GM23338 (cell line): ENCODE measurements at places on chromosomes 11 and 22.

DNA sequence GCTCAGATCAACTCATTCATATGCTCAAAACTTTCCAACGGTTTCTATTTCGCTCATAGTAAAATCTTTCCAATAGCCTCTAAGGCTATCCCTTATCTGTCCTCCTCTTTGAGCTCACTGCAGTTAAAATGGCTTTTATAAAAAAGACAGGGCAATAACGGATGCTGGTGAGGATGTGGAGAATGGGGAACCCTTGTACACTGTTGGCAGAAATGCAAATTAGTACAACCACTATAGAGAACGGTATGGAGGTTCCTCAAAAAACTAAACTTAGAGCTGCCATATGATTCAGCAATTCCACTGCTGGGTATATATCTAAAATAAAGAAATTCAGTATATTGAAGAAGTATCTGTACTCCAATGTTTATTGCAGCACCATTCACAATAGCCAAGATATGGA lies 345.6 kb downstream of the DLG2 start:
- no peak for DNase-seq

- DNase-seq, result no peak
Observed at GRCh38 chr11:35787013-35787504, 124.5 kb downstream of the TRIM44 start.

- DNase-seq, result no peak
Observed at GRCh38 chr11:133347988-133348387, 184.3 kb downstream of the OPCML start.

- DNase-seq, result no peak
Observed at GRCh38 chr11:5081405-5081804, 12.0 kb downstream of the OR52E1 start.

DNA sequence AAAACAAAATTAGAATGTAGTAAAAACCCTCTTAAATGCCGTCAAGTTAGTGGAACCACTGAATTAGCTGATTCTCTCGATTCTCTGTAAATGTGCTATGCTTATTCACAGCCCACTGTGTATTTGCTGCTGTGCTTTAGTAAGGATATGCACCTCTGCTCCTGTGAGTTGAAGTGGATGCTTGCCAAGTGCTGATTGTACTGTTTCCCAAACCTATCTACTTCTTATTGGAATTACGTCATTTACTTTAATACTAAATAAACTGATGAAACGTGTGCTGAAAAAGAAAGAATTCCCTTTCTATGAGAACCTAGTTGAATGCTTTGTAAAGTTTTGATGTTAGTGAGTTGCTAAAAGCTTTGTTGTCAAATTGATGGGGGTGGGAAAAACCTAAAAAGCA lies 158.4 kb downstream of the LRRC4C start:
- no peak for DNase-seq

DNA sequence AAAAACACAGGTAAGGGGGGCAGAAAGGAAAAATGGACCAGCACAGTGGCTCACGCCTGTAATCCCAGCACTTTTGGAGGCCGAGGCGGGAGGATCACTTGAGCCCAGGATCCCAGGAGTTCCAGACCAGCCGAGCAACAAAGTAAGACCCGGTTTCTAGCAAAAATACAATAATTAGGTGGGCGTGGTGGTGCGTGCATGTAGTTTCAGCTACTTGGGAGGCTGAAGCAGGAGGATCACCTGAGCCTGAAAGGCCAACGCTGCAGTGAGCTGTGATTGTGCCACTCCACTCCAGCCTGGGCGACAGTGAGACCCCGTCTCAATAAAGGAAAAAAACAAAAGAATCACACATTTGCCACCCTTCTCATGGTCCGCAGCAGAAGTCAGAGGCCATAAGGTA lies 519.4 kb downstream of the BRD1 start:
- no peak for DNase-seq

DNA sequence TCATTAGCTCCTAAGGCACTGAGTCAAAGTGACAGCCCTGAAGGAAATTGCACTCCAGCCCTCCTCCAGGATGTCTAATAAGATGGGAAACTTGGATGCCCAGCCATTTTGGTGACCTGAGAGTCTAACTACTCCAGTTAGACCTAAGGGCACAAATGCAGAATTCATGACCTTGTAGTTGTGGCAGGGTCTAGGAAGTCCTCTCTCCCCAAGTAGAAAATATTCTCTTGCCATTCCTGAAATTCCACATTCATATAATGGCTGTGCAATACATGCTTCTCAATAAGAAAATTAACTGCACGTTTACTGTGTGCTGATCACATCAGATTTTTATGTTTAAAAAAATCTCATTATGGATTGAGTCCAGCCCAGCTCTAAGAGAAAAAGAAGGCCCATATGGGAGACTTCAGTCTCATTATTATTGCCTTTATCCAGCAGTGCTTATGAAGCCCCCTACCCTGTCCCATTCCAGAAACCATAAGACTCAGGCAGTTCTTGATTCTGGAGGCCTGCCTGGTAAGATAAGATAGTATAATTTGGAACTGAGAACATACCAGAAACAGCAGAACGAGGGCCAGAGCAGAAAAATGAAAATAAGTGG lies 133.7 kb upstream of the LDLRAD3 start:
- DNase-seq, result no peak

GRCh38 chr11:121927097-121927785 lies 188.8 kb downstream of the BLID start:
- DNase-seq, result peak; percentile 20

GRCh38 chr11:117972629-117973502 lies 13.3 kb upstream of the IL10RA start:
- no peak for DNase-seq

GRCh38 chr11:11532574-11532973 lies 89.2 kb downstream of the GALNT18 start:
- no peak for DNase-seq

GRCh38 chr22:49666146-49666809 lies 161.4 kb downstream of the BRD1 start:
- DNase-seq, result no peak

DNA sequence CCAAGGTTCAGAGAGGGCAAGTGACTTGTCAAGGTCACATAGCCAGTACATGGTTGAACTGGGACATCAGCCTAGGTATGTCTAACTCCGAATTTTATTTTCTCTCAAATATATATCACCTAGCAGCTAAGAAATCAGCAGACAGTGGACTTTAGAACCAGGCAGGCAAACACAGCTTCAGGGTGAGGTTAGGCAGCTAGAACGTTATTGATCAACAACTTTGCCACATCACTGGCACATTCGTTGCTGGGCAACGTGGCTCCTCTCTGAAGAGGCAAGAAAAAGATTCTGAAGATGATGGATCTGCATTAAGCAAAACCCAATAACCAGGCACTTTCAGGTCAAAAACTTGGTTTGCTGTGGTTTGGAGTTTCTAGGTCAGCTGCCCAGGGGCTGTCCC lies 258.0 kb downstream of the KIRREL3 start:
- DNase-seq, result no peak

DNA sequence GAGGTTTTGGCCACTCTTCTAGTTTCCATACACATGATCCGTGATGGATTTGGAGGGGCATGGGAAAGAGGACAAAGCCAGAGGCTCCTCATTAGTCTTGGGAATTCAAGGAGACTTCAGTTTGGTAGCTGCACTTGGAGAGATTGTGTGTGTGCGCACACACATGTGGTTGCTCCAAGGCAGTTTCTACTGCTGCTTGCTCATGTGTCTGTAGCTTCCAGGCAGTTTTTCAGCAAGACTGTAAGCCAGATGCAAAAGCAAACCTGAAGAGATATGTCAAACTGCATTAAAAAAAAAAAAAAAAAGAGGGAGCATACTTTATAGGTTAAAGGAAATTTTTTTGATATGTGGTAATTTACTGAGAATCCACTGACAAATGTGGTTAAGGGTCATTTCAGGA lies 95.7 kb downstream of the OSBP2 start:
- DNase-seq, result no peak

GRCh38 chr22:46626911-46627805 lies 7.0 kb downstream of the GRAMD4 start:
- peak; percentile 91 for DNase-seq

DNA sequence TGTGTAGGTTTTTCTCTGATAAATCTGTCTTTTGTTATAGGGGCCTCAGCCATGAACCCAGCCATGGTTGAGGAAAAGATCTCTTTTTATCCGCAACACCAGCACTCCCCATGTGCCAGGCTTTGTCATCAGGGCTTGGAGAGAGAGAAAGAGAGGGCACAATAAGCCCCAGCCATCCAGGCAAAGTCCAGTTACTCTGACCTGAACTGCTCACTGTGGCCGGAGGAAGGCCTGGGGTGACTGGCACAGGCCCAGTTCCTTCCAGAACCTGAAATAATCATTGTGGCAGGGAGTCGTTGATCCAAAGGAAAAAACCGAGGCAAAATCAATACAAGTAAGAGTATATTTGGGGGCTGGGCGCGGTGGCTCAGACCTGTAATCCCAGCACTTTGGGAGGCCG lies 3.9 kb upstream of the ARHGAP8 start:
- no peak for DNase-seq

- no peak for DNase-seq
Observed at GRCh38 chr11:43905813-43906241, 25.2 kb downstream of the ALKBH3 start.

DNA sequence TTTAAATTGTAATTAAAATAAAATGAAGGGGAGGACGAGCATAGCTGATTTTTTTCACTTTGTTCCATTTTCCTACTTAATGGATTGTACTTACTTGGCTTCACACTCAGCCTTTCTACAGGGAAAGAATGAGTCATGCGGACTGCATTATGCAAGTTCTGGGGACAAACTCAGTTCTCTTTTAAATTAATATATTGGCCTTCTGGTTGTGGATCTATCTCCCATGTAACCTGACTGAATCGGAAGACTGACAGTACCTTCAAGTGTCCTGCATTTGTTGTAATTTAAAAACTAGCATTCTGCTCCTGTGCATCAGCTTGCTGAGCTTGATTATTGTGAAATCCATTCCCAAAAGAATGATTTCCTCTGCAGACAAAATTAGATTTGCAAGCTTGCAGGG lies 12.2 kb downstream of the OR8D1 start:
- DNase-seq, result no peak

- no peak for DNase-seq
Observed at GRCh38 chr11:34033399-34033798, 18.1 kb upstream of the CAPRIN1 start.

DNA sequence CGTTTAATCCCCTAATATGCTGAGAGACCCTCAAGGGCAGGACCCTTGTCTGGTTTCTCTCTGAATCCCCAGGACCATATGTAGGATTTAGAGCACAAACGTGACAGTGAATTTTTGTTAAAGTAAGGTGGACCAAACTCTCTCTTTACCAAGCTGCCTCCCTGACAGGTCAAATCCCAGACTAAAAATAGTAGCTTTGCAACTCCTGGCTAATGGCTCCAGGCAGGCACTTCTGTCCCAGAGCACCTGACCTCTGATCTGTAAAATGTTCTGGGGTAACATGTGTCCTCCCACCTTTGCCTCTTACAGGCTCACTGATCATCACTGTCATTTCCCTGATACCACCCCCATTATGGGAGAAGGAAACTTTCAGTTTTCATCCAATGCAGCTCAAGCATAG lies 152.3 kb downstream of the SPON1 start:
- DNase-seq, result no peak

- no peak for DNase-seq
Observed at GRCh38 chr22:23387827-23388516, 192.1 kb downstream of the IGLL1 start.

GRCh38 chr22:41544671-41545476 lies 604 bp upstream of the POLR3H start:
- DNase-seq, result no peak

DNA sequence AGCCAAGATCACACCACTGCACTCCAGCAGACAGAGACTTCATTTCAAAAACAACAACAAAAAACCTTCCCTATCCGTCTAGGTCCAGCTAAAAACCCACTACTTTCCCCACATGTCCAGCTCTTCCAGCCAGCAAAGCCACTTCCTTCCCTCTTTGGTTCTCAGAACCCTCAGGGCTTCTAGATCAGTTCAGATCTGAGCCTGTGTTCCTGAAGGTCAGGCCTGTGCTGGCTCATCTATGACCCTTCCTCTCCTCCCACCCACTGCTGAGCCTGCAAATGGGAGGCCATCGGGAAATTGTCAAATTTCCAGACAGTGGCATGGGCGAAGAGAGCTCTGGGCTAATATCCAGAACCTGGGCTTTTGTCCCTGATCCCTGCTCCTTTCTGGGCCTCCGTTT lies 37.8 kb downstream of the SLCO2B1 start:
- no peak for DNase-seq

- no peak for DNase-seq
Observed at GRCh38 chr11:100329352-100329751, 357.7 kb upstream of the ARHGAP42 start.

GRCh38 chr11:34948696-34949095 lies 32.3 kb downstream of the PDHX start:
- DNase-seq, result no peak

DNA sequence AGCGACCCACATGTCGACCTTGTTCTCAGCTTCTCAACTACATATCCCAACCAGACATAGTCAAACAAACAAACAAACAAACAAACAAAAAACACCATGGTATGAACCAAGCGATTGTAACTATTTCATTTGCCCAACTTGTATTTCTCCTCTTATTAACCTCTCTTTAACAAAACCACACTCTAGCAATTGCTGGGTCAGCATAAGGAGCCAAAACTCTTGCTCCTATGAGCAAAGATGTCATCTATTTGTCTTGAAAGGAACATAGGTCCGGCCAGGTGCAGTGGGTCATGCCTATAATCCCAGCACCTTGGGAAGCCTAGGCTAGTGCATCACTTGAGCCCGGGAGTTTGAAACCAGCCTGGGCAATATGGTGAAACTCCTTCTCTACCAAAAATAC lies 145.6 kb downstream of the WT1 start:
- no peak for DNase-seq

GRCh38 chr22:28430466-28431025 lies 249.1 kb downstream of the TTC28 start:
- no peak for DNase-seq

- peak; percentile 28 for DNase-seq
Observed at GRCh38 chr22:23179381-23180299, 669 bp upstream of the BCR start.

- peak; percentile 51 for DNase-seq
Observed at GRCh38 chr22:46763051-46763705, 728 bp downstream of the TBC1D22A start.

- DNase-seq, result peak; percentile 87
Observed at GRCh38 chr11:7353100-7353499, 101.4 kb downstream of the SYT9 start.

GRCh38 chr11:1943977-1944376 lies 3.2 kb upstream of the MRPL23 start:
- no peak for DNase-seq

DNA sequence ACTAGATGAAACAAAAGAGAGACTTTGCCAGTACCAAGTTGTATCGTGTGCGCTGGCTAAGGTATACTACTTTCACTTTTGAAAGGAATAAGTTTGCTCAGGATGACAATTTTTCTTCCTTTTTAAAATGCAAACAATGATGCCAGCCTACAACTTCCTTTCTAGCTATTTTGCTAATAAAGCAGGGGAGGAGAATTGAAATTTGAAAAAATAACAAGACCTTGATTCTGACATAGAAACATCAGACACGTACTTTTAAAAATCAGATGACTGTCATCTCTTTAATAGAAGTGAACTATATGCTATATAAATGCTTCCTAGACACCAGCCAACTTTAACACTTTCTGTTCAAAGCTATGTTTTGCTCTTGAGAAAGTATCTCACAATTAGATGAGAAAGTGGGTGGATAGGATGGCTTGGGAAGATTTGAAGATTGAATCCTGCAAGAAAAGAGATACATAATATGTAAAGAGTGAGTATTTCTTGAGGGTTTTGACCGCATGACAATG lies 41.7 kb upstream of the BLID start:
- no peak for DNase-seq

GRCh38 chr22:33014621-33015020 lies 43.6 kb downstream of the SYN3 start:
- no peak for DNase-seq
